GM13977 (cell line): ENCODE measurements at places on chromosomes 4 and X.

GRCh38 chrX:18877469-18877868 lies 106.4 kb downstream of the PHKA2 start:
- no peak for DNase-seq

DNA sequence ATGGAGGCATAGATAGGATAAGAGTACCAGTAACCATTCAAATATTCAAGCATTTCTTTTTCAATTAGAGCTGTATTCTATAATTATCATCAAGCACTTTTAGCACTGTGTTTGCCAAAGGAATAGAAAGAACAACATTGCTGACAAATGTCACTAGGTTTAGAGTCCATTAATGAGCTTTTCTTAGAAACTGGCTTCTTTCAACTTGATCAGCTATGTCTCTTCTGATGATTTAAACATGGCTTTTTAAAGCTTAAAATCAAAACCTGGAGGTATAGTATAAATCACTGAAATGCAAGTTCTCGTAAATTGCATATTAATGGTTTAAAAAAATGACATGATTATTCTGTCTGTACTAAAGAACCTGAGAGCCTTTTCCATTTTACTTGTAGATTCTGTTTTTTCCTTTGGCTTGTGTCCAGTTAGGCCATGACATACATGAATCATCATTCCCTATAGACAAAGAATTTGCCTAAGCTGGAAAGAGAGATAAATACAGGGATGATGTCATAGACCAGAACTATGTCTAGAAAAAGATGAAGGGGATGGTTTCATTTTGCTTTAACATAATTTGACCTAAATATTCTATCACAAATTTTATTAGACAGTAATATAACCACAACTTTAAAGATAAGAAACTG lies 340.1 kb upstream of the CTSO start:
- no peak for DNase-seq

DNA sequence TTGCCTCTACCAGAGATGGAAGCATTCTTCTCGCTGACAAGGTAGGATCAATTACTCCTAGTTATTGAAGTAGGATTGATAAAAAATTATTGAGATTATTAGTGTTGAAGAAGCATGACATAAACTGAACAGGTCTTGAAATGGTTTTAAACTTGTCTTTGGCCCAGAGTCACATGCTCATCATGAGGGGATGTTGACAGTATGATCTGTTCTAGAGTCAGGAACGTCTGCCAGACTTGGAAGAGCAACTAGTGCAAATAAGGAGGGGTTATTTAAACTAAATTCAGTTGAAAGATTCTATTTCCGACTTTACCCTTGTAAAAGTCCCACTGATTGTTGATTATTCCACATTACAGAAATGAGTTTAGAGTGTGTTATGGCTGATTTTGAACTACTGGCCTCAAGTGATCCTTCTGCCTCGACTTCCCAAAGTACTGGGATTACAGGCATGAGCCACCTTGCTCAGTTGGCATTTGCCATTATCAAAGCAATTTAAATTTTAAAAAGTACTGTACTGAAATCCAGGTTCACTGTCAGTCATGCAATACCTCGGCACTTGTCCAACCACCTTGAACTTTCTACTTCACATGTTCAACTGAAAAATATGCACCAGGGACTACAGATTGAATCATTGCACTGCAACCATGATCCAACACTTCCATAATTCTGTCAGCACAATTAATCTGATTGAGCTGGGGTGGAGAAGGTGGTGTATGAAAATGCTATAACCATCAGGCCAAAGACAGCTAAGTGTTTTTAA lies 19.7 kb downstream of the FABP2 start:
- DNase-seq, result no peak

- no peak for DNase-seq
Observed at GRCh38 chrX:22760513-22761057, 239.2 kb upstream of the DDX53 start.

GRCh38 chrX:123801901-123802300 lies 58.0 kb upstream of the XIAP start:
- DNase-seq, result no peak

GRCh38 chr4:17578482-17578891 lies 1.5 kb downstream of the LAP3 start:
- DNase-seq, result peak; percentile 53
